Left ventricle myocardium superior (tissue), 1 donor: ENCODE measurements at places on chromosomes 7 and 10. TPM values are rescaled to one million over a fixed set of nuclear protein-coding genes. Genes with fewer than 3 reads are reported as not detected.

GRCh38 chr10:112507046-112507445, 60.0 kb downstream of the VTI1A start:
- no peak for DNase-seq

The GSDME gene
- 5.3 TPM for total RNA-seq

GRCh38 chr10:114328441-114328812, 75.9 kb downstream of the AFAP1L2 start:
- peak; percentile 55 for DNase-seq

The RTKN2 gene
- not detected for total RNA-seq

DNA sequence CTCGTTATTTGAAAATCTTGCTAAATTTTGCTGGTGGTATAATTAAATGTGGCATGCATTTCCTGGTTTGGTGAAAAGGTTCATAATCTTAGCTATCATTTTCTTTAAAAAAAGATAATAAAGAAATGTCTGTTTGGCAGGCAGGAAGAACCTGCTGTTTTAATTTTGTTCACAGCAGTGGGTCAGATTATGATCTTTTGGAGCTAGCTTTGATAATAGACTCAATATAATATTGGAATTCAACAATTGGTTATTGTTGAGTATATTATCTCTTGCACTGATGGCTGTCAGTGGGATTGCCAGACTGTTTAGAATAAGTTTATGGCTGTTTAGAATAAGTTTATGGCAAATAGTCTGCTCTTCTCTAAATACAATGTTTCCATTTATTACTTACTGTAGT, 35.1 kb downstream of the MXI1 start:
- DNase-seq, result no peak

DNA sequence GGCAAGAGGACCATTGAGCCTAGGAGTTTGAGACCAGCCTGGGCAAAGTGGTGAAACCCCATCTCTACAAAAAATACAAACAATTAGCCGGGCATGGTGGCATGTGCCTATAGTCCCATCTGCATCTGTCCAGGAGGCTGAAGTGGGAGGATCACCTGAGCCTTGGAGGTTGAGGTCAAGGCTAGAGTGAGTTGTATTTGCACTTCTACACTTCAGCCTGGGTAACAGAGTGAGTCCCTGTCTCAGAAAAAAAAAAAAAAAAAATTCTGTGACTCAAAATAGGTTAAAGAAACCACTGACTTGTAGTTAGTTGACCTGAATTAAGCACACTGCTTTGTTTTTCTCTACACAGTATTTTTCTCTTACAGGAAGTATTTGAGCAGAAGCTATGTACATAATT, 74.4 kb downstream of the METTL2B start:
- DNase-seq, result no peak
